ENCODE measurements at places on chromosomes 16 and 17.

GRCh38 chr17:57900991-57901743 lies 51.3 kb upstream of the MRPS23 start:
- no peak for DNase-seq

DNA sequence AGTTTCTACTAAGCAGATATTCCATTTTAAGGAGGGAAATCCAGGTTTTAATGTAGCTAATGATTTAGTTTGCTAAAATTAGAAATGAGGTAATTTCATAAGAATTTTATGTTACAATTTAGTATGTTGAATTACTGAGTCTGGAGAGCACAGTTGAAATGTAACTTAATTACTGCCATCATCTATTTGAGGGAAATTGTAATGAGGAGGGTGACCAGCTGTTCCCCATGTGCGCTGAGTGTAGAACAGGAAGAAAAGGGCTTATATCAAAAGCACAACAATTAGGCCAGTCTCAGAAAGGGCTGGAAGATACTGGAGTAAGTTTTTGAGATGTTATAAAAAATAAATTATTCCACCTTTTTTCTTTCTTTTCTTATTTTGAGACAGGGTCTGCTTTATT lies 735.1 kb upstream of the GOT2 start:
- DNase-seq, result no peak

- no peak for DNase-seq
Measured at GRCh38 chr16:53901408-53901807, 197.5 kb downstream of the FTO start.

GRCh38 chr16:13863075-13863765 lies 56.7 kb upstream of the ERCC4 start:
- DNase-seq, result no peak

DNA sequence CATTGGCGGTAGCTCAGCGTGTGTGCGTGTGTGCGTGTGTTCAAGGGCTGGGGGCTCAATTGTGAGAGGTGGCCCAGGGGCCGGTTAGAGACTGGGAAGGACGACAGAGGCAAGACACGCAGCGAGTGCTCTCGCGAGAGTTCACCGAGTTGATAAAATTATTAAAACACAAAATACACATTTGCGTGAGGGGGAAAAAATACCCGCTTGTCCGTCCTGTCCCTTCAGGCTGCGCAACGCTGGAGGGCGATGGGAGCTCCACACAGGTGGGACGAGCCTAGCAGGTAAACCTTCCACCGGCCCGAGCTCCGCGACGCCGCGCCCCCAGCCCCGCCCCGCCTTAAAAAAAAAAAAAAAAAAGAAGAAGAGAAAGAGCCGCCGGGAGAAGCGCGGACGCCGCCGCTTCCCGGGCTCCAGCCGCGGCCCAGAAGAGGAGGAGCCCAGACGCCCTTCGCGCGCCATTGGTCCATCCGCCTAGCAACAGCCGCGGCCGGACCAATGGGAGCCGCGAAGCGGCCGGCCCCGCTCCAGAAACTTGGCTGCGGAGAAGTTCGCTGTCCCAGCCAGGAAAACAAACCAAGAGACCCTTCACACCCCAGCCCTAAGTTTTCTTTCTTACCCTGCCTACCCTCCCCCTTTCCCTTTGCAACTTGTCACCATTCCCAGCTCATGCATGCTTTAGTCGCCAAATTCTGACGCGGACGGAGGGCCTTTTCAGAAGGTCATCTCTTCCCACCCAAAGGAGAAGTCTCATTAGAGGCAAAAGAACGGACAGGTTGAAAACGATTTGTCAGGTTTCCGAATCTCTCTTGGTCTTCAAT lies 169.9 kb upstream of the MAF start:
- peak; percentile 88 for DNase-seq

GRCh38 chr16:53058882-53059281 lies 4.1 kb downstream of the CHD9 start:
- DNase-seq, result no peak

DNA sequence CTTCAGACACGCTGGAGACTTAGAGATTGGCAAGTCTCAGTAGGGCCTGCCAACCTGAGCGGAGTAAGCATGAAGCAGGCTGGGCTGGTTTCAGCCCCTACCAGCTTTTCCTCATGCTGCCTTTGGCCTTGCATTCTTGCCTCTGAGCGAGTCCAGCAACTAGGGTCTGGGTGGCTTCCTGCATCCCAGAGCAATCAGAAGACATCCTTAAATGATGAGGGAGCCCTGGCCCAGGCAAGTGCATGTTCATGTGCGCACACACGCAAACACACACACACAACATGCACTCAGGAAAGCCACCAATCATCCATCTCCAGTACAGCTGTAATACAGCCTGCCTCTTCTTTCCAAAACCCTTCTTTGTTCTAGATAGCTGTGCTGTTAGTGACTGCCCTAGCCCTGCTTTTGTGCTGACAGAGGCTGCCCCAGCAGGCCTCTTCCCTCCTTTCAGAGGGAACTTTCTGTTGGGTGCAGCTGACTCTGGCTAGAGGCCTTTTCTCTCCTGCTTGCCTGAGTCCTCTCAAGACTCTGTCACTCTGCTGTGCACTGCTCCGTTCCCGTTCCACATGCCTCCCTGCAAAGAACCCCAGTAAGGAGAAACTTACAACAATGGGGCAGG lies 30.7 kb upstream of the TBX2 start:
- no peak for DNase-seq

- no peak for DNase-seq
Measured at GRCh38 chr17:30782206-30782605, 42.3 kb downstream of the CRLF3 start.

DNA sequence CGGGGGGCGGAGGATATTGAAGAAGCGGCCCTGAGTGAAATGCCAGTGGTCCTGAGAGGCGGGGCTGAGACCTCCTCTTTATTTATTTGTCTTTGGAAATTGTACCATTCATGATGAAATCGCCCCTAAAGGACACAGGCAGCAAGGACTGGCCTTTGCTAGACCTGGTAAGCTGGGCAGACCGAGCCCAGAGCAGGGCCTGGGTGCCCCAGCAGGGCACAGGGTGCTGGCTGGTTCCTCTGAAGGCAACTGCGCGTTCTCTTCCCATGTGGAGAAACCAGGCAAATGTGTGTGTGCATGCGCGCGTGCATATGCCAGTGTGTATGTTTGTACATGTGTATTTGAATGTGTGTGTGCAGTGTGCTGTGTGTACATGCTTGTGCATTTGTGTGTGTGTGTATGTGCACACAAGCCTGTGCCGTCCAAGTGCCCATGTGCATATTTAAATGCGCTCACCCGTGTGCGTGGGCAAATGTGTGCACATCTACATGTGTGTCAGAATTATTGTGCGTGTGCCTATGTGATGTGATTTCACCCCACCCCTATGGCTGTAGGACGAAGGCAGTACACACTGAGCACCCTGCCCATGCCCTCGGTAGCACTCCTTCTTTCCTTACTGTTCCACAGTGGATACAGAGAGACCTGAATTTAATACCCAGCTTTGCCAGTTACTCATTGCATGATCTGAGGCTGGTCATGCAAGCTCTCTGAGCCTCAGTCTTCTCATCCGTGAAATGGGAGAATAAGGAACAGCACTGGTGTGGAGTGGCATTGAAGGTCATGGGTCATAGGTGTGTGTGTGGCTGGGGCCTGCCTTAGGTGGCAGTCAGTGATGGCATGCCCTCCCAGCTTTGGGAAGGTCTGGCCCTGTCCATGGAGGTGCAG lies 105.2 kb downstream of the CMIP start:
- DNase-seq, result no peak

DNA sequence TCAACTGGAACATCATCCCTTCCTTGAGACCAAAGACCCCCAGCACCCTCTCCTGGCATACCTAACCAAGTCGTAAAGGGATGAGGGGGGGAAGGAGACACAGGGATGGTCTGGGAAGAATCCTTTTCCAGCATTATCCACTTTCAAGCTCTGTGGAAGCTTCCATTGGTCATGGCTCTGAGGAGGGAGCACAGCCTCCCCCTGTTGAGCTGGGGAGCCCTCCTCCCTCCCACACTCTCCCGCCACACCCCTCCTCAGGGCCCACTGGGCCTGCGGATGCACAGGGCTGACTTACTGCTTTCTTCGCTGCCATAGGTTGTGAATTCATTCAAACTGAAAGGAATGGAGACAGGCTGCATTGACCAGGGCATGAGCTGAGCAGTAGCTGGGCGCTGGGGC lies 12.4 kb downstream of the CSF3 start:
- DNase-seq, result no peak

DNA sequence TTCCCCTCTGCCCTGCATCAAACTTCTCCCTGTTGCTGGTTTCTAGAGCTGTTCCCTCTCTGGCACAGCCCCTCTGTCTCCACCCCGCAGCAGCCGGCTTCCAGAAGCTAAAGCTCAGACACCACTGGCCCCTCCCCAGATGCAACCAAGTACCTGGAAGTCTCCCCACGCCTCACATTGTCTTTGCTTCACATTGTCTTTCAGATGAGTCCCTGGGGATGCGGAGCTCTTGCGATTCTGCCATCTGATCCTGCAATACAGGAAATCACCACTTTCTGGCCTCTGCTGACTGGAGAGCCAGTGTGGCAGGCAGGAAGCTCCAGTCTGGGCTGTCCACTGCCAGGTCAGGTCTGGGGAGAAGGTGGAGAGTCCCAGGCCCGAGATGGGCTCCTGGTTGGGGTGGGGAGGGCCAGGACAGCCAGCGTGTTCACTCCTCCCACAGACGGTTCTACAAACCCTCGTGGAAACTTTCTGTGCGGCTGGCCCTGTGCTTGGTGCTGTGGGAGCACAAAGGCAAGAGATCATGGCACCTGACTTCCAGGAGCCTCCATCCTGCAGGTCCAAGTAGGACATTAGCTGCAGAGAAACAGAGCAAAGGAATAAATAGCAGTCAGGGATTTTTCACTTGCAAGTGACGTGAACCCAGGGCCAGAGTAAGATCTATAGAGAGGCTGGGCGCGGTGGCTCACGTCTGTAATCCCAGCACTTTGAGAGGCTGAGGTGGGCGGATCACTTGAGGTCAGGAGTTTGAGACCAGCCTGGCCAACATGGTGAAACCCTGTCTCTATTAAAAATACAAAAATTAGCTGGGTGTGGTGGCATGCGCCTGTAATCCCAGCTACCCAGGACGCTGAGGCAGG lies 47.9 kb upstream of the MAP3K14 start:
- no peak for DNase-seq

DNA sequence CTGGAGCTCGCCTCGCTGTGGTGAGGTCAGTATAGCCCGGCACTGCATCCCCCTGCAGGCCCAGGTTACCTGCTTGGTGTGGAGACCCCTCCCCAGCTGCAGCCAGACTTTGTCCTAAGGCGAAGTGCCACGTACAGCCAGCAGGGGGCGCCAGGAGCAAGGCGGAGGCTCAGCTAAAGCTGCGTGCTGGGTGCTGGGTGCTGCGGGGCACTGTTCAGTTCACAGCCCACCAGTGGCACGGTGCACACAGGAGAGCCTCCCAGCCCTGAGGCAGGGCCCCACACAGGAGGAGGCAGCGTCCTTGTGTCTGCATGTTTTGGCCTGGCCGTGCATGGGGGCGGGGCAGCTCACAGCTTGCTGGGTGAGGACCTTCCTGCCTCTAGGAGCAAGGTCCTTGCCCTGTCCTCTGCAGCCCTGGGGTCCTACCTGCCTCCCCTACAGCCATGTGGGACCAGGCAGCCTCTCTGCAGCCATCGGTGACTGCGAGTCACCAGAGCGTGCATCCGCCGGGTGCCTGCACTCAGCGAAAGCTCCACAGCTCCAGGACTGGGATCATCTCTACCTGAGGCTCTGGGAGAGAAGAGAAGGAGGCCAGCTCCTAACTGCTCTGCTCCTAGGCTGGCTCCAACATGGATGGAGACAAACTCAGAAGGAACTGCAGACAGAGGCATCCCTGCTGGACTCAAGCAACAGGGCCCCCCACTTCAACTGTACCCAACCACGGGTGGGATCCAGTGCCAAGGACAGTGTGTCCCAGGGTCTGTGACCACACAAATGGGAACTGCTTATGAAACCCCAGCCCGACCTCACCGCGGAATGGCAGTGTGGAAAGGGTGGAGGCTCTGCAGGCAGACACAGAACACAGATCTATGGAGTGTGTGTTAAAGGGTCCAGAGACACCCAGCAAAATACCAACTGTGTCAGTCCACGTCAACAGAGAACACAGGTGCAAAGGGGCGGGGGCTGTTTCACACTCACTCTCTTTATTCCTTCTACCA lies 19.0 kb downstream of the SLC7A5 start:
- DNase-seq, result peak; percentile 75

Measured in natural killer cell treated with Interleukin-12 subunit alpha and Interleukin-12 subunit beta and Interleukin-15 and Interleukin-18, amount 100 ng/mL, for 72 hours (primary cell).